PC-9 (cell line): ENCODE measurements at places on chromosomes 2 and 18. TPM values are rescaled to one million over a fixed set of nuclear protein-coding genes. Genes with fewer than 3 reads are reported as not detected.

The TFCP2L1 gene
- 4.6 and 7.0 TPM in 2 replicates for total RNA-seq

The SYT4 gene
- total RNA-seq = not detected in 2 replicates

The DSG4 gene
- not detected in 2 replicates for total RNA-seq

The SAP130 gene
- total RNA-seq = 27.2 and 33.9 TPM in 2 replicates

The POTEJ gene
- not detected in 2 replicates for total RNA-seq

The HNMT gene
- total RNA-seq = 16.6 TPM in 2 replicates

The SCYGR6 gene
- total RNA-seq = not detected in 2 replicates

The REEP1 gene
- total RNA-seq = 0.25 and 0.31 TPM in 2 replicates

The GCKR gene
- total RNA-seq = 3.4 and 4.0 TPM in 2 replicates

The C1QL2 gene
- not detected in 2 replicates for total RNA-seq

The ITPRIPL1 gene
- total RNA-seq = not detected in 2 replicates

GRCh38 chr2:28387082-28387960 is 5.3 kb upstream of the FOSL2 start:
- peak; percentile 94 for DNase-seq

GRCh38 chr2:224030786-224031185 is 8.3 kb downstream of the SERPINE2 start:
- no peak for DNase-seq

- DNase-seq = no peak
These were observed 587.3 kb upstream of the ID2 start for GRCh38 chr2:8094526-8094925.

GRCh38 chr2:166230024-166230723 is 102.4 kb upstream of the SCN1A start:
- DNase-seq = no peak

- no peak for DNase-seq
These were observed 1.3 kb downstream of the PROC start for GRCh38 chr2:127419448-127420038.

DNA sequence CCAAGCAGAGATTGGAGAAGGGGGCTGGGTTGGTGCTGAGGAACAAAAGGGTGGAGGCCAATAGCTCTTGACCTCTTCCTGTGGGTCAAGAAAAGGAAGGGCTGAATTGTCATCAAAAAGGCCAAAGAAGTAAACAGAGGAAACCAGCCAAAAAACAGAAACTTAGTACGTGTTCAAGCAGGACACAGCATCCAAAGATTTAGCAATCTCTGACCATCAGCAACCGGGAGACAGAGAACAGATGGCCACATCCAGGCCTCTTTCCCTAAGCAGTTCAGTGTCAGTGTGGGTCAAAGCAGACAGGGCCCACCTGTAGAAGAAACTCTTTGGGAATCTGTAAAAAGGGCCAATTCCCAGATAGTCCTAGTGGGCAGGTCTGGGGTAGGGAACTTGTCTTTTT is 2.9 kb downstream of the DNPEP start:
- DNase-seq = no peak

- DNase-seq = no peak
These were observed 53.7 kb downstream of the HS1BP3 start for GRCh38 chr2:20596973-20597859.

- DNase-seq = no peak
These were observed 11.2 kb downstream of the GAREM1 start for GRCh38 chr18:32459361-32460101.

DNA sequence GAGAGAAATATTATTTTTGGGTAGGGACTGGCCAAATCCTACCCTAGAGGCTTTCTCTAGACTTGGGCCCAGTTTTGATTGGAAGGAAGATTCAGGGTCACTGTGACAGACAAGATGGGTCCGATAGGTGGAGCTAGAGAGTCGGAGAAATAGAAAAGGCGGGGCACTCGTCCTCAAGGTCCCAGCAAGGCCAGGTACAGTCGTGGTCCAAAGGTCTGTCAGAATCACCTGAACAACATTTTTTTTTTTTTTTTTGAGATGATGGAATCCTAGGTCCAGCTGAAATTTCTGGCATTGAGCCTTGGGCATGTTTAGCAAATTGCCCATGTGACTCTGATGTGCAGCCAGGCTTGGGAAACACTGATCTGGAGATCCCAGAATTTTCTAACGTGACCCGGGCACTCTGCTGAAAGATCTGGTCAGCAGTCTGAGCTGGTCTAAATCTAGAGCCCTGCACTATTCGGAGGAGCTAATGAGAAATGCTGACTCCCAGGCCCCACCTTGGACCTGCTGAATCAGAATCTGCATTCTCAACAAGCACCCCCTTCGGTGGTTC is 23.0 kb upstream of the NTSR2 start:
- DNase-seq = peak; percentile 65

GRCh38 chr18:23377669-23378301 is 75.3 kb upstream of the RIOK3 start:
- no peak for DNase-seq

DNA sequence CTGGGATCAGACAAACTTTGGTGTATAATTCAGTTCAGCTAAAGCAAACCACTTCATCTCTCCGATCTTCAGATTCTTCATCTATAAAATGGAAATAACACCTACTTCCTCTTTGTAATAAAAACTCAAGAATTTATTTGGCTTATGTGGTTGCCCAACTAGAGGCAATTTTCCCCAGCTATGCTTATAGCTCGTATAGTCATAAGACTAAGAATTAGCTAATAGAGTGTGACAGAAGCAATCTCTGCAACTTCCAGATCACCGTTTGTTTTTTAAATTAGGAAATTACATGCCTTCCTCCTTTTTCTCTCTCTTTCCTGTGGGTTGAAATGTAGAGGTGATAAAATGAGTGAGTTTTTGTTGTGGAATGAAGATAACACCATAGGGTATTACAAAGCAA is 35.3 kb upstream of the KCNF1 start:
- no peak for DNase-seq

DNA sequence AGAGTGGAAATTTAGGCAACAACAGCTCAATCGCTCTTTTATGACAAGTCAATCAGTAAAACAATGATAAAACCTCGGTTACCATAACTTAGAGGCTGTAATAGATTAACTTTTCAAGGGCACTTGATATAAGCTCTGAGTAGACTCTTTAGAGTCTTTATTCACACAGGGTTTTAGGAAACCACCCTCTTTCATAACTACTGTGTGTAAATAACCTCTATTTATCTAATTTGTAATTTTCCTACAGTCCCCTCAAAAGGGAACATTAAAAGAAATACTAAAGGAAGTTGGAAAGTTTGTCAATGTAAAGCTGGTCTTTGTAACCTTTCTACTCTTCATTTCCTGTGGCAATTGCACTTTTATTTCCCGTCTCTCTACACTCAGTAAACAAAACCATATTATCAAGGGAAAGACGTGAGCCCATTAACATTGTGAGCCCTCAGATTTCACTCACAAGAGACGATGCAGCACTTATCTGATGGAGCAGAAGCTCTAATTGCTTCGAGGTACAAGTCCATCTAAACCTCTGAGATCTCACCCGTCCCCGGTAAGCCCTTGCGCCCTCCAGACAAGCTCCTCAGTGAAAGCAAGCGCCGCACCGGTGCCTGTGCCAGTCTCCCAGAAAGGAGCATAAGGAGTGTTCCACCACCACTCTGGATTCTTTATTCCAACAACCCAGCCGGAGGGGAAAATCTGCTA is 1.1 kb upstream of the HOXD1 start:
- no peak for DNase-seq

GRCh38 chr2:167767830-167768229 is 479.6 kb downstream of the STK39 start:
- no peak for DNase-seq

DNA sequence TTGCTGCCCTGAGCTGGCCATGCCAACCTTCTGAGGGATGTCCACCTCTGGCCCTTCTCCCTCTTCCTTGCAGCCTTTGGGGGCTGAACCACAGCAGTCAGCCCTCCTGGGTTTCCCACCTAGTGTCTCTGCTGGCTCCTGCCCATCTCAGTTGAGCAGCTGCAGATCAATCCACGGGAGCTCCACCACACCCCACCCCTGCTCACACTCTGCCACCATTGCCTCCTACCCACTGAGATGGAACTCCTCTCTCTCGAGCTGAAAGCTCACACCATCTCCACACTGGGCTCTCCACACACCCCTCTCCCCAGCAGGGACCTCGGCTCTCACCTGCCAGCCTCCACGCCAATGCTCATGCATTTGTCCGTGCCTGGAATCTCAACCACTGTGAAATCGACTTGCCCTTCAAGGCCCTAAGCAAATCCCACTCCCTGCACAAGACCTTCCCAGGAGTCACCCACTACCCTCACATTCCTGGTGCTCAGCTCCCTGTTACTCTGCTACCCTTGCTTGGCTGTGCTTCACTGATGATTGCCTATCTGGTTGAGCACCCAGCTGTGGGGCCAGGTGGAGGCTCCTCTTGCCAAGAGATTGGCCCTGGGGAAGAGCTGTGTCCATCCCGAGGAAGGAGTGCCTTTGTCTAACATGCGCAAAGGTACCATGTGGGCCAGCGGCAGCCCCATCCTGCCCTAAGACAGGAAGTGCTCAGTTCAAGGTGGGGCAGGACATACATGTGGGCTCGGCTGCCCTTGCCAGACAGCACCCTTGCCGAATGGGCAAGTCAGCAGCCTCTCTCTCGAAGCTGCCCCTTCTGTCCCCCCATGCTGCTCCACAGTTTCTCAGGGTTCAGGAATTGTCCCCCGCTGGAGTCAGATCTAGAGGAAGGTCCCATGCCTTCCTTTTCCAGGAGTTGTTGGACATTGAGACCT is 208.7 kb downstream of the CYP26B1 start:
- DNase-seq = no peak

- DNase-seq = no peak
These were observed 43.3 kb upstream of the CUL3 start for GRCh38 chr2:224628416-224628815.

GRCh38 chr2:62471816-62472215 is 34.2 kb downstream of the TMEM17 start:
- DNase-seq = no peak

- no peak for DNase-seq
These were observed 3.5 kb upstream of the UGT1A1 start for GRCh38 chr2:233756429-233757081.

DNA sequence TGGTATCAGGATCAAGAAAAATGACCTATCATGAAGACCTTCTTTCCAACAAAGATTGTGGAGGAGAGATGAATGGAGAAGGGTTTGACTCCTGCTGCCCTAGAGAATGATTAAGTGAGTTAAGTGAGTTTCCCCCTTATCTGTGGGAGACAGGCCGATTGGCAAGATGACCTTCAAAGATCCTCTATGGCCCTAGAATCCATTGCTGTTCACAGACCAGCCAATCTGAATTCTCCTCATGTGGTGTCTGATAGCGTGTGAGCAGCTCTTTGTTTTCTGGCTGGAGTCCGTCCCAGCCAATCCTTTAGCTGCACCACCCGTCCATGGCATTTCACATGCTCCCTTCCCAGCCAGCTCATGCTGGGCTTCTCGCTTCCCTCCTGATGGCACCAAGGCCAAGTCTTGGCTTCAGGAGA is 79.4 kb downstream of the MARCHF4 start:
- no peak for DNase-seq

GRCh38 chr2:6956566-6956965 is 39.4 kb downstream of the RNF144A start:
- no peak for DNase-seq

DNA sequence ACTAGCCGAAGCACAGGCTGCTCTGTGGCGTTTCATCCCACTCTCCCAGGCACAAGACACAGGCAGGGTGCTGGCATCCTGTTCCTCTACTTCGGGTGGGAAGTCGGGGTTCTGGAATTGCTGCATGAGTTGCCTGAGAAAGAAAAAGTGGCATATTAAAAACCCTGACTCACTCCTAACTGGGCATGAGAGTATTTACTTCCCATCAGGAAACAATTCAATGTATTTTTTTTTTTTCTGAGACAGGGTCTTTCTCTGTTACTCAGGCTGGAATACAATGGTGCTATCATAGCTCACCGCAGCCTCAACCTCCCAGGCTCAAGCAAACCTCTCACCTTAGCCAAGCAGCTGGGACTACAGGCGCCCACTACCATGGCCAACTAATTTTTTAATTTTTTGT is 7.4 kb downstream of the ODC1 start:
- DNase-seq = no peak

DNA sequence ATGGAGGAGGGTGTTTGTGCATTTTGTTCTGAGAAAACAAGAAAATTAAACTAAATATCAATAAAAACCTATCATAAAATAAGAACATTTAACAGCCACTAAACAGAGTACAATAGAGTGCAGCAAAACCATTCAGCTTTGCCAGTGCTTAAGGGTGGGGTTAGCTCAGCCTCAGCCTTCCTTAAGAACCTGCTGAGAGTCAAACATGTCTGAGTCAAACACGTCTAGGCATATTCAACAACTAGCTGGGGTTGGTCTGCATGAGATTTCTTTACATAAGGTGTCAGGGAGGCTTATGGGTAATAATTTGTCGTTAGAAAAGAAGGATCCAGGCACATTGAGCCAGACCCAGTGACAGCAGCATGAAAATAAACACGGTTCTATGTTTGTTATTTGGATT is 298.2 kb downstream of the SP3 start:
- no peak for DNase-seq

DNA sequence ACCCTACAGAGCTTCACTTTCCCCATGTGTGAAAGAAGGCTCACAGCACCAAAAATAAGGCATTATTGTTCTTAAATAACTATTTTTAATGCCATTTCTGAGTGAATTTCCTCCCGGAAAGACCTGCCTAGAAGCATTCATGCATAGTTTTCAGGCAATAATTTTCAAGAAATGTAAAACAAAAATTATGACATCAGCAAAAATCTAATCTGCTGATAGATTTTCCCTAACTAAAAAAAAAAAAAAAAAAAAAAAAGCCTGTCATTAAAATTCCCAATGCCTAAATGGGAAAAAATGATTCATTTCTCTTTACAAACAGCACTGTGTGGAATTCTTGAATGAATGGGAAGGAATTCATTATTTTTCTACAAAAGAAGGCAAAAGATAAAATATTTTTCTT is 35.4 kb downstream of the ABCB11 start:
- no peak for DNase-seq

DNA sequence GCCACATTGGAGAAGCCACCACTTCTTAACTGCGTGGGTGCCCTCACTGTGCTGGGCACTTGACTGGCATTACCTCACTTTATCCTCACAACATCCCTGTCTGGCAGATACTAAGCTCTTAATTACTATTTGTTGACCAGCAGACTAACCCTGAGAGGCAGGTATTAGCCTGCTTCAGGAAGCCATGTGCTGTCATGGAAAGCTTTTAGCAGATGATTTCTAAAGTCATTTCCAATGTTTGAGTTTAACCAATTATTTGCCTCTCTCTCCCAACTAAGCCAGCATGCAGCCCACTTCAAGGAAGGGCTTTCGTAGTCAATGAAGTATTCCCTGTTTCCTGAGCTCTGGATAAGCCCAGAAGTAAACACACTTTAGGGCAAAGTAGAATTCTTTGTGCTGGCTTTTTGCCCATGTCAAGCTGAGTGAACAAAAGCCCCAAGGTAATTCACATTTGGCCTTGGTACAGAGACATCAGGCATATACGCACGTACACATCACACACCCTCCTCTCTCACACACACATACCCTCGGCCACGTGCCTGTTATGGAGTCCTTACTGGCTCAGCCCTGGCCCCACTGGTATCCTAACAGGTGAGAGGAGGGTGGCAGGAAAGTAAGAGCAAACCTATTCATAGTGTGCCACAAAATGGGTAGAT is 108.6 kb downstream of the C1D start:
- no peak for DNase-seq
